ENCODE measurements at places on chromosomes 16 and 17. TPM values are rescaled to one million over a fixed set of nuclear protein-coding genes. Genes with fewer than 3 reads are reported as not detected.

Gene KRTAP4-16
- not detected for polyA plus RNA-seq

Gene SOCS1
- 1.2 TPM for polyA plus RNA-seq

Gene CD300H
- polyA plus RNA-seq, result not detected

Gene CENPX
- 67.6 TPM for polyA plus RNA-seq

Gene CLDN9
- not detected for polyA plus RNA-seq

Gene KCNJ18
- not detected for polyA plus RNA-seq

Gene TMUB2
- 80.0 TPM for polyA plus RNA-seq

Gene CNGB1
- polyA plus RNA-seq, result not detected

Gene PRM3
- not detected for polyA plus RNA-seq

Gene TEKT5
- 0.16 TPM for polyA plus RNA-seq

- no peak for DNase-seq
Measured at GRCh38 chr16:75086688-75087374, 29.7 kb downstream of the LDHD start.

- DNase-seq, result no peak
Measured at GRCh38 chr17:27496437-27496943, 40.2 kb downstream of the KSR1 start.

- DNase-seq, result no peak
Measured at GRCh38 chr17:43906951-43907424, 348 bp downstream of the MPP2 start.

GRCh38 chr16:10938321-10938720 is 3.9 kb downstream of the DEXI start:
- DNase-seq, result no peak

- DNase-seq, result no peak
Measured at GRCh38 chr16:19785512-19786130, 67.5 kb downstream of the IQCK start.

- no peak for DNase-seq
Measured at GRCh38 chr17:43814026-43814425, 18.9 kb downstream of the MPP3 start.

GRCh38 chr17:76530095-76530723 is 7.3 kb downstream of the CYGB start:
- peak; percentile 30 for DNase-seq

GRCh38 chr16:75983741-75984381 is 257.6 kb upstream of the CPHXL start:
- no peak for DNase-seq

DNA sequence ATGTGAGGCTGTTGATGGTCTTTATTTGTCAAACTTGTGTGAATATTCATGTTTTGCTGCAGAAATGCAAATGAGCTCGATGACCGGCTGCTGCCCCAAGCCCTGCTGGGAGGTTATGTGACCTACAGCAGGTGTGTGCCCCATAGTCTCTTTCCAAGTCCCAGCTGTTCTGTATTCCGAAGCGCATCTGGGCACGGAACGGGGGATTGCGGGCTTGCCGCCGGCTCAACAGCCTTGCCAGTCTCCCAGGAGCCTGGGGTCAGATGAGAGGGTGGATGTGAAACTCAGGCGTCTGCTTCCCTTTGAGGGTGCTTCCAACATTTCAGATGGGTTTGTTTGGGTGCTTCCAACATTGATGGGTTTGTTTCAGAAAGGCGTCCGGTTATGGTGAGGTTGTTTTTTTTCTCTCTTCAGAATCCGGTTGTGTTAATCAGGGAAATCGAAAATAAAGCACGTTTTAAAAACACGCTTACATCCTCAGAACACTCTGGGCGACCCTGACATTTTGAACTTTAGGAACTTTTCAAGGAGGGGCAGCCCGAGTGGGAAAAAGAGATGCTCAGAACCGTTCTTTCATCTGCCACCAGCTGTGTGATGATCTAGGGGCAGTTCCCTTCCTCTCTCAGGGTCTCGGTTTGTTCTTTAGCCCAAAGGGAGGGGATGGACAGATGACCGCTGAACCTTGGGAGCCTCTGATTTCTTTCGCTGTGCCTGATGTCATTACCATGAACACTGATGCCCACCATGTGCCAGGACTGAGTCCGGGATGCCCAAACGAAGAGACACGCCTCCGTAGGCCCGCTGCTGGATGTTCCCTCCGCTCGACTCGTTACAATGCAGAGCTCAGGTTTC is 47.8 kb upstream of the AMZ2 start:
- DNase-seq, result peak; percentile 21

- no peak for DNase-seq
Measured at GRCh38 chr17:80706463-80706867, 161.8 kb downstream of the RPTOR start.

GRCh38 chr17:18323007-18323406 is 7.9 kb downstream of the SMCR8 start:
- DNase-seq, result no peak

DNA sequence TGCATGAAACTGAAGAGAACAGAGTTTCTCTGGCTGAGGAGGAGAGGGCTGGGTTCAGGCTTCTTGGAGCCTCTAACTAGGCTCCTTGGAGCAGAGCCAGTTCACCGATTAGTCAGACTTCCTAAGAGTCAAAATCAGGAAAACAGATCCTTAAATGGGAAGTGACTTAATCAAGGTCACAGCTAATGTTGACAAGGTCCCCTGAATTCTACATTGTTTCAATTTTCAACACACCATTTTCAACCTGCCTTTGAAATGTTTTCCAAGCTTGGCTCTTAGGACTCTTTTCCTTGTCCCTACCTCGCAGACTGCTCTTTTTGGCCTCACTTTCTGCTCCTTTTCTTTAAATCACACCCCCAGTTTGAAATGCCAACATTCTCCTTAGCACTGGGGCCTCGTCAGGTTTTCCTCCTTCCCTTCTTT is 16.3 kb downstream of the MYL4 start:
- DNase-seq, result peak; percentile 98

DNA sequence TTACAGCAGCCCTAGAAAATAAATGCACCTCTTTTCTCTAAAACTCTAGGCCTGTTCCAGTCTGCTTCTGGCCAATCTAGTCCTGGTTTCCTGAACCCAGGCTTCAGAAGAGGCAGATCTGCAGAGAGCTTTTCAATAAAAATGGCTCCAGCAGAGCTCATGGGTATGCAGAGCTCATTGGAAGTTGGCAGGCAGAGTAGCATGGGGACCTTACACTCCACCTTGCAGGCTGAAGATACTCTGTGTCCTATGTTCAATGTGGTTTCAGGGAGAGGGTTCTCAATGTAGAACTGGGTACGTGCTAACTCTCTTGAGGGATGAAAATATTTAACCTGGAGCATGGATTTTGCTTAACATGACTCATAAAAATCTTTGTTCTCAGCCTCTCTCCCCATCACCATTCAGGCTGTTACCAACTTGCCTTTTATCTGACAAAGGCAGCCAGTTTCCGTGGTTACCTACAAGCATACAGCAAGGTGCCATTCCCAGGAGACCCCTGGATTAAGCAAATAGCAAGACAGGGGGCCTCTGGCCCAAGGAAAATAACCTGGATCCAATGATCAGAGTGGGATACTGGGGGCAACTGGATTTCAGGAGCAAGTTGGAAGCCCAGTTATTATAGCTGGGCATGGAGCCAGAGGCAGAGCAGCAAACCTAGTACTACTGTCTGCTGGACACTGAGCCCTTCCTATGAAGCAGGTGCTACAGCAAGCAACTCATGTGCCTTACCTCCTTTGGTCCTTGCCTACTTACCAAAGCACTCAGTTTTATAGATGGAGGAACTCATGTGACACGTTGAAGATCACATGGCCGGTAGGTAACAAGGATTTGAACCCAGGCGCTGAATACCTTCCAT is 98.2 kb upstream of the DHX40 start:
- DNase-seq, result no peak

GRCh38 chr16:89575247-89576152 is at the start of gene CPNE7:
Gene CPNE7 (plus strand): TSS chr16:89575758. CDS start chr16:89575898, 140 bp downstream.
- DNase-seq, result no peak

GRCh38 chr17:12519956-12520594 is 145.6 kb upstream of the MYOCD start:
- no peak for DNase-seq

DNA sequence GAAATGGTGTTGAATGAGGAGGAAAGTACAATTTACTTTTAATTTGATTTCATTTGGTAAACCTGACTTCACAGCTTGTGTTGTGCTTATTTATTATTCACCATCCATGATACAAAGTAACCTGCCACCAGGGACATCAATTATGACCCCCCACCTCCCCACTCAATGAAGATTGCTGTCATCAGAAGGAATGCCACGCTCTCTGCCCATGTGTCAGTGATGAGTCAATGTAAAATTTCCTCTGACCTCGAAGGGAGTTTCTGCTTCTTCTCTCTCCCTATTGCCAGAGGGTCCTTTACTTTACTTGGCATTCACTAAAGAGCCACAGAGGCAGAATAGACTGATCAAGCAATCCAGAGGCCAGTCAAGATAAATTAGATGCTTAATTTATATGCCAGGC is 759.7 kb downstream of the CDH11 start:
- DNase-seq, result peak; percentile 10

DNA sequence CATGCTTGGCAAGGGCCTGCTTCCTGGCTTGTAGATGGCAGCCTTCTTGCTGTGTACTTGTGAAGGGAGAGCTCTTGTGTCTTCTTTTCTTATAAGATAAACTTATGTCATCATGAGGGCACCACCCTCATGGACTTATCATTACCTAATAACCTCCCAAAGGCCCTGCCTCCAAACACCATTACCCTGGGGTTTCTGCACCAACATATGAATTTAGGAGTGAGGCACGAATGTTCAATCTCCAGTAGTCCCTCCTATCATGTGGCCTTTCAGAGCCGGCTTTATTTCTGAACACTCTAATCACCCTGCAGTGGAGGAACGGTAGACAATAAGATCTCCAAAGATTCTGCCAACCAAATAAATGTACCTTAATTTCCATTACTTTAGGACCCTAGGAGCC is 144.3 kb downstream of the ABCC12 start:
- no peak for DNase-seq

DNA sequence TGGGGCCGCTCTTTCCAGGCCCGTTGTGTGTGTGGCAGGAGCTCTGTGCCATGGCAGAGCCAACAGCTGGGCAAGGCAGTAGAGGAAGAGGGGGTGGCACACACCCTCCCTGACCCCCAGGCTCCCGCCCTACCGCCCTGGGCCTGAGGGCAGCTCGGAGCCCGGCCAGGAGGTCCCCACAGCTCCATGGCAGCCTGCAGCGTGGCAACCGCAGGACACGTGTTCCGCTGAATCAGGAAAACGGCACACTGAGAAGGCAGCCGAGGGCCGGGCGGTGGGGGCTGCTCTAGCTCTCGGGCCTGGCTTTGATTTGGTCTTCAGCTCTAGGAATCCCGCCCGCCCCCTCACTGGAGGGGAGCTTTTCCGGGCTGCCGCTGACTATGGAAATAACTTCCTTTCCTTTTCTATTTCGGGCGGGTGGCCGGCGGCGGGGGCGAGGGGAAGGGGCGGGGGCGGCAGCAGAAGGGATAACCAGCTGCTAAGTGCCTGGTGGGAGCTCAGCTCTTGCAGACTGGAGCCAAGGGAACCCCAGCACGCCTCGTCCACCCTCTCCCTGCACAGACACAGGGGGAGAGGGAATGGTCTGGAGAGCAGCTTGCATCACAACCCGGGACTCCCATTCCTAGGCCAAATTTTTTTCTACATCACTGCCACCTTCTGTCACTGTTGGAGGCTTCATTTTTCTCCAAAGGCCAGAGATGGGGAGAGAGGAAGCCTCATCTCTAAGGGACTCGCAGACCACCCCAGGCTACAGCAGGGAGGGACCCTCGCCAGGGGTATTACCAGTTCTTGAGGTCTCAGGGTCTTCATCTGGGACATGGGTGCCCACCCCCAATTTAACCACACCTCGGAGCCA is 24.8 kb upstream of the MRPS23 start:
- peak; percentile 94 for DNase-seq

DNA sequence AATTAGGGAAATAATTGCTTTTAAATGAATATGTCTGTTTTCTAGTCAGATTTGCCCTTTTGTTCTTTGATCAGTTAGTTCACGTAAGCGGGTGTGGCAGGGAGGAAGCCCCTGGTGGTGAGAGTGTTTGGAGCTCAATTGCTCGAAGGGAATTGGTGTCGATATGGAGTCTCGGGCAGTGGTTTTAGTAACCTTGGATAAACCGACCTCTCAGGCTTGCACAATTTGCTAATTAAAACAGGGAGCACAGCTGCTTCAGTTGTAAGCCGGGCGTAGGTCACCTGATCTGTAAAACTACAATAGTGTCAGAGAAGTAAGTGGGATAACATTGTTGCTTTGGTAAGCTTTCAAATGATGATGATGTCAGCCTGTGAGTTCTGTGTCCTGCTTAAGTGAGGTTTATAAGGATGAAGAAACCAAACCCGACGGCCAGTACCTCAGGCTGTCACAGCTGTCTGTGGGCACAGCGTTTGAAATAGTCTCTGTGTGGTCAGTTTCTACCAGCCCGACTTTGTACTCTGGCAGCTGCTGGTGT is 2.9 kb downstream of the ZNF750 start:
- no peak for DNase-seq

DNA sequence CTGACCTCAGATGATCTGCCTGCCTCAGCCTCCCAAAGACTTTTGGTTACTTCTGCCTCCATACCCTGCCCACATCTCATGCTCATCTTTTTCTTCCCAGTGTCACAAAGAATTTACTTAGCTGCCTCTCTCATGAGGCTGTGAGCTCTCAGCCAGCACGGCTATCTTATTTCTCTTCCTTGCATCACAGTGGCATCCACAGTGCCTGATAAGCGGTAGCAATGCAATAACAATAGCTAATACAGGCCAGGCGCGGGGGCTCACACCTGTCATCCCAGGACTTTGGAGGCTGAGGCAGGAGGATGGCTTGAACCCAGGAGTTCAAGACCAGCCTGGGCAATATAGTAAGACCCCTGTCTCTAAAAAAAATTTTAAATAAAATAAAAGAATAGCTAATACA is 15.5 kb upstream of the MARVELD3 start:
- DNase-seq, result no peak
